Naive B cell (primary cell): ENCODE measurements at places on chromosomes 11 and 22. TPM values are rescaled to one million over a fixed set of nuclear protein-coding genes. Genes with fewer than 3 reads are reported as not detected.

SORL1 gene
- polyA plus RNA-seq = 89.3 TPM

TUBA8 gene
- 1.5 TPM for polyA plus RNA-seq

PYGM gene
- polyA plus RNA-seq = 2.8 TPM

TRIM22 gene
- 191 TPM for polyA plus RNA-seq

DNA sequence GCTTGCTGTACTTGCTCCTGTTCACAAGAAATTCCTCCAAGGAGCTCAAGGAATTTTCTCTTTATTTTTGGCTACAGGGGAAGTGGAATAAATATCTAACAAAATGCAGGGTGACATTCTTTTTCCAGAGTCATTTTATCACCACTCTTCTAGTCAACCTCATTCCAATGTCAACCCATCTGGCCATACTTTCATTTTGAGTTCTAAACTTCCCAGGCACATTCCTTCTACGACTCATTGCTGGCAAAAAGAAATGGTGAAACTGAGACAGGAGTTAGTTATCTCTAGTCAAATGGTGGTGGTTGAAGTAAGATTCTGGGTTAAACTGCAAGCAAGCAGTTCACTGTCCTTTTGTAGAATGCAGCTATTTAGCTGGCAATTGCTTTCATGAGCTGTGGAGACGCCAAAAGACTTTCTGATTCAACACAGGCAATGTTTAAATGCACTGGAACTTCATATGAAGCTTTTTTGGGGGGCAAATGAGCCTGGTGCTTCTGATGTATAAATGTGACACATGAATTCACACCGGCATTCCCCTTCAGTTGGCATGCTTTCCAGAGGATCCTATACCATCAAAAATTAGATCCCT lies 304.6 kb downstream of the CADM1 start:
- DNase-seq = no peak

OR52A1 gene
- not detected for polyA plus RNA-seq

DNA sequence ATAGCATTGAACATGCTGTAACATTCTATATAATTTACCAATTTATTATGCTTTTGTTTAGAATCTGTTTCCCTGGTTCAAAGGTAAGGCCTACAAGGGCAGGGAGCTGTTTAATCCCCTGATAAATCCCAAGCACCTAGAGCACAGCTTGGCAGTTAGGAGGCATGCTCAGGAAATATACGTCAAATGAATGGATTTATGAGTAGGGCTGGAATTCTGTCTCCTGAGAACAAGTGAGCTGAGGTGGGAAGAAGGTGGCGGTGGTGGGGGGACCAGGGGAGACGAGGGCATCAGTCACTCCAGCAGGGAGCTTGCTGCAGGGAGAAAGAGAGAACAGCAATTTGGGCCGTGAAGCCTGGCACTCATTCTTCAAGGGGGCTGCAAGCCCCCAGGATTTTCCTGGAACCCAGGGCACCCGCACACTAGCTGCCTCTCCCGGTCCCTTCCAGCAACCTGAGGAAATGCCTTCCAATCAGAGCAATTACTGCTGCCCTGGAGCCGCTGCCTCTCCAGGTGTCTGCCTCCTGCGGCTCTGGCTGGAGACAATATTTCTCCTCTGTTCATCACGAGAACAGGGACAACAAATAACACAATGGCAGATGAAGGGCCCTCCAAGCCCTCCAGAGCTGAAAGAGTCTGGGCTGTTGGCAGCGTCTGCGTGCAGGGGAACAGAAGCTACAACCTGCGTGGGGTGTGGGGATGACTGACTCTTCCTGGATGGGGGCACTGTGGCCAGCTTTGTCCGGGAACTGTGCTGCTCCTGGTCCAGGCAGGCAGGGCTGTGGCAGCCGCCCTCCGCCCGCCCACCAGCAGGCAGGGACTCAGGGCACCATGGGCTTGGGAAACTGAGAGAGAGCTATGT lies 233.4 kb downstream of the ST3GAL4 start:
- DNase-seq = no peak

DNA sequence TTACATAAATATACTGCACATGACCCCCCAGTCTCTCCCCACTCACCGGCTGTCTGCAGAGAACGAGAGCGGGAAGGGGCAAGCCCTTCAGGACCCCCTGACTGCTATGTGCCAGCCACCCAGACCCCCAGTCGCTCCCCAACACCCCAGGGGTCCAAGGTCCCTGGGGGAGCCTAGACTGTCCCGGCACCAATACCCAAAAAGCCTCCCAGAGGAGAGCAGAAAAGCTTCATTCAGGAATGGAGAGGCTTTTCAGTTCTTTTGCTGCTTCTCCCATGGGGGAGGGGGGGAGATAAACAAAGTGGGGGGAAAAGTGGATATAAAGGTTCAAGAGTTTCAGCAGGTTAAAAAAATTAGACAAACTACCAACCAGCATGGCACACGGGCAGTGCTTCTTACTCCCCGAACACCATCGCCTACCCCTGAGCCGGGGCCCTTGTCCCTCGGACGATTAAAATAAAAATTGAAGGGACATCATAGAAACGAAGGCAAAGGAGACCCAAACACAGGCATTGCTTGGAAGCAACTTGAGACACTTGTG lies 1.3 kb downstream of the CSNK1E start:
- peak; percentile 36 for DNase-seq

DNA sequence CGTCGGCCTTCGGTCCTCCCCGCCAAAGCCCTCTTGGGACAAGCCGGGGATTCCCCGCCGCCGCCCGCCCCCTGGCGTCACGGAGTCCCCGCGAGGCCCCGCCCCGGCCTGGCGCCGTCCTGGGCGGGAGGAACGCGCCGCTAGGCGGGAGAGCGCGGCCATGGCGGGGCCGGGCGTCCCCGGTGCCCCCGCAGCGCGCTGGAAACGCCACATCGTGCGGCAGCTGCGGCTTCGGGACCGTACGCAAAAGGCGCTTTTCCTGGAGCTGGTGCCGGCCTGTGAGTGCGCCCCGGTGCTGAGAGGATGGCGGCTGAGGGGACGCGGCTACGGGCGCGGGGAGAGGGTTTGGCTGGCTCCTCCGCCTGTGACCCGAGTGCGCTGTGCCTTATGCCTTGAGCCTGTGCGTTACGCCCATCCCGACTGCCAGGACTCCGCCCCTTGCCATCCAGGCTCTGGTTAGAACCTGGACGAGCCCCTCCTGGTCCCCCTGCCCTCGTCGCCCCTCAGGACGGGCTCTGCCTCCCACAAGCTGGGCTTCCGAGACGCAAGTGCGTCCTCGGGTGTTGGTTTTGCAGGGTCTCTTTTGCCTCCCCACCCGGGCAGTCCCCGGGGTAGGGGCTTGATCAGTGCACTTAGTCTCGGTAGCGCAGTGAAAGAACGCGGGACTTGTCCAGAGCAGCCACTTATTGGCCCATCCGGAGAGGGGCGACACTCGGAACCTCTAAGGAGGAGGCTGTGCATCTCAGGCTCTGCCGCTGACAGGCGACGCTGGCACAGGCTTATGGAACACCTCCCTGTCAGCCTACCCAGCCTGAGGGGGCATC lies at the start of gene ATG16L2:
TSS of gene ATG16L2 (plus strand) at position 126 of the 824 bp plus-strand sequence. CDS start at position 161, 35 bp downstream.
- DNase-seq = peak; percentile 94

SLC22A25 gene
- polyA plus RNA-seq = not detected

ADM2 gene
- 0.86 TPM for polyA plus RNA-seq

KCNC1 gene
- polyA plus RNA-seq = not detected

DNA sequence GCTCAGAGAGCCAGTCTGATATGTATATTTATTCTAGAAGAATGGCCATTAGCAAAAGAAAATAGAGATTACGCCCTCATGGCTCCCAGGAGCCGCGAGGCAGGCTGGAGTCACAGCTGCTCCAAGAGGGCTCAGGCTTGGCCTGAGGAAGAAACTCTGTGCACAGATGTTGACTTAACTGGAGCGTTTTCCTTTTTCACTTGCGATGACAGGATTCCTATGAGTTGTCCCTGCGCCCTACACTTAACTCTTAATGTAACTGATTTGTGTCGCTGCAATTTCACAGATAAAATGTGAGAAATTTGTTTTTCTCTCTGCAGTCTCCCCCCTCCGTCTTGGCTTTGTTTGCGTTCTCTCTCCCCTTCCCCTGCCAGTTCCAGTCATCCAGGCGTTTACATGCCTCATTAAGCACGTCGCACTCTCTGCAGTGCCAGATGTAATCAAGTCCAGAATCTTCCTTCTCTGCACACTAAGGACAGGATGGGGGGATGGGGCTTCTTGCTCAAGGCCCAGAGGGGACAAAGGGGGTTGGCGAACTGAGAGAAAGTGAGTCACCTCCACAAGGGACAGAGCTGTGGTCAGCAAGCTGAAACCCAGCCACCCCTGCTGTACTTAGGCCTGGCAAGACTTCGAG lies 1060.1 kb downstream of the NTM start:
- DNase-seq = no peak

PKP3 gene
- polyA plus RNA-seq = not detected

GRCh38 chr11:34585735-34586487 lies 35.0 kb upstream of the EHF start:
- peak; percentile 56 for DNase-seq

TPBGL gene
- polyA plus RNA-seq = not detected

DNA sequence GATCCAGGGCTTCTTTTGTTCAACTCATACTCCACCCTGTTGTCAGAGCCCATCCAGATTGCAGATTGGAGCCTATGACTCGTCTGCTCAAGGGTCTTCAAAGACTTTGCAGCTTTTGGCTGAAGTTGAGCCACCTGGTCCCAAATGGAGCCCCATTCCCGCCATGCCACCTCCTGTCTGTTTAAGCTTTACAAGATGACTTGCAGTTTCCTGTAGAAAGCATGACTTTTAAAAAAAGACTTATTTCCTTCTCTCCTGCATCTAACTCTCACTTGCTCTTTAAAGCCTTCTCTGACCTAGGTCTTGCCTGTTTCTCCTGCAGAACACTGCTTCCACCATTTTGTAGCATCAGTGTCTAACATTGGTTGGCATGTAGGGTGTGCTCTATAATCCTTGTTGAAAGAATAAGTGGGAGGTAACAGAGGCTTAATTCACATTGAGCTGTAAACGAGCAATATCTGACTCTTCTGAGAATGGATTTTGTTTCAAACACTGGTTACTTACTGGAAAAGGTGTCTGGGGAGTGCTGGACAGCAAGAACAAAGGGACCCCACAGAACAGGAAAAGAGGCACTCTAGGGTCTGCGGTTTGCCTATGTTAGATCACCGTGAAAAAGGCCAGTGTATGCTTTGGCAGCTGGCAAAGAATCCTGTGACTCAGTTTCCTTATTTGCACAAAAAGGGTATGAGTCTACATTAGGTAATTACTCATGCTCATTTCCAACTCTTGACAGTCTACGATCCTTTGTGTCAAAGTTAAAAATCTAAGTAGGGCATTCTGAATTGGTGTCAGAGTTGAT lies 30.3 kb downstream of the NF2 start:
- no peak for DNase-seq

SYCE3 gene
- polyA plus RNA-seq = not detected

- no peak for DNase-seq
Measured at GRCh38 chr11:65607614-65608426, 6.2 kb downstream of the MAP3K11 start.

- DNase-seq = no peak
Measured at GRCh38 chr11:94049351-94049750, 28.2 kb downstream of the HEPHL1 start.

DNA sequence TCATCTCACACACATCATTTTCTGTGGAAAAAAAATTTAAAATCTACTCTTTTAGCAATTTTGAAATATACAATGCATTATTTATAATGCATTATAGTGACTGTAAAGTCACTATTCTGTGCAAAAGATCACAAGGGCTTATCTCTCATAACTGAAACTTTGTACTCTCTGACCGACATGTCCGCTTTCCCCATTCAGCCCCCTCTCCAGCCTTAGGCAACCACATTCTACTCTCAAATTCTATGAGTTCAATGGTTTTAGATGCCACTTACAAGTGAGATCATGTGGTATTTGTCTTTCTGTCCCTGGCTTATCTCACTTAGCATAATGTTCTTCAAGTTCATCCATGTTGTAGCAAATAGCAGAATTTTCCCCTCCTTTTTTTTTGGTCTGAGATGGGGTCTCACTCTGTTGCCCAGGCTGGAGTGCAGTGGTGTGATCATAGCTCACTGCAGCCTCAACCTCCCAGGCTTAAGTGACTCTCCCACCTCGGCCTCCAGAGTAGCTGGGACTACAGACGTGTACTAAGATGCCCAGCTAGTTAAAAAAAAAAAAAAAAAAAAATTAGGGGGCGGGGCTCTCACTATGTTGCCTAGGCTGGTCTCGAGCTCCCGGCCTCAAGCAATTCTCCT lies 44.5 kb downstream of the SYN3 start:
- DNase-seq = no peak

C11orf52 gene
- polyA plus RNA-seq = not detected

GRCh38 chr11:38788561-38788960 lies 2190.5 kb upstream of the RAG2 start:
- DNase-seq = no peak

DNA sequence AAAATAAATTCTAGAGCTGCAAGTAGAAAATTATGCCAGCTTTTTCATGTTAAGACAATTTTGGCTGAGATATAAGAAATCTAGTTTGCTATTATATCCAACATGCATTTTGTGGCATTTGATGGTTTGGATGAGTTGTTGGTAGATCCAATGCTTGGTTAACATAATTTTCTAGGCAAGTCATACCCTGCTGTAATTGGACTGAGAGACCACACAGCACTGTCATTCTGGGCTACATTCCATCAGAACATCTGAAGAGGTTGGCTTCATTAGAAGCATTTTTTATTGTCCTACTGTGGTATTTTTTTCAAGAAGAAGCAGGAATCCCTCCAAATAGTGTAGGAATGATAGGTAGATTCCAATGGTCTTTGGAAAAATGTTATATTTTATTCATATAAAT lies 561.0 kb downstream of the LUZP2 start:
- DNase-seq = no peak

DNA sequence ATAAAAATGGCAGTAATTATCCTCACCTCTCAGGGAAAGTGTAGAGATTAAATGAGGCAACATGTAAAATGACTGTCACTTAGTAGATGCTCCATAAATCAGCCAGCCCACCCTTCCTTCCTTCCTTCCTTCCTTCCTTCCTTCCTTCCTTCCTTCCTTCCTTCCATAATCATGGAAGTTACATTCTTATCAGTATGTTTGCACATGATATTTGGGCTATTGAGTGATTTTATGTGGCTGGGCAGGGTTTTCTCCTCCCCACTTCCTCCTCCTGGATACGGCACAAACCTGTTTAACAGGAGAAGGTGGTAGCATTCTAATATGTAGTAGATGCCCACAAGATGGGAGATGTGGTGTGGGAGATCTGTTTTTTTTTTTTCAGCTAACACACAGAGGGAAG lies 11.9 kb downstream of the LYVE1 start:
- no peak for DNase-seq

CHEK1 gene
- polyA plus RNA-seq = 2.0 TPM

OR51F2 gene
- not detected for polyA plus RNA-seq

FAM118A gene
- 27.0 TPM for polyA plus RNA-seq

DNA sequence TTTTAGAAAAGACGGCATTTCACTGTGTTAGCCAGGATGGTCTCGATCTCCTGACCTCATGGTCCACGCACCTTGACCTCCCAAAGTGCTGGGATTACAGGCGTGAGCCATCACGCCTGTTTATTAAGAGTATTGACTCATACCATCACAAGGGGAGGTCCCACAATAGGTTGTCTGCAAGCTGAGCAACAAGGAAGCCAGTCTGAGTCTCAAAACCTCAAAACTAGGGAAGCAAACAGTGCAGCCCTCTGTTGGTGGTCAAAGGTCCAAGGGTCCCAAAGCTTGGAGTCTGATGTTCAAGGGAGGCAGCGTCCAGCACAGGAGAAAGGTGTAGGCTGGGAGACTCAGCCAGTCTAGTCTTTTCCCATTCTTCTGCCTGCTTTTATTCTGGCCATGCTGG lies 32.8 kb upstream of the LDLRAD3 start:
- no peak for DNase-seq

GGT5 gene
- polyA plus RNA-seq = not detected
